CD4-positive, alpha-beta T cell treated with Interleukin-10 for 1 hour (primary cell): ENCODE measurements at places on chromosomes 16 and 17.
A peak's percentile ranks its signal among the peaks of the same experiment; 100 is the strongest.

DNA sequence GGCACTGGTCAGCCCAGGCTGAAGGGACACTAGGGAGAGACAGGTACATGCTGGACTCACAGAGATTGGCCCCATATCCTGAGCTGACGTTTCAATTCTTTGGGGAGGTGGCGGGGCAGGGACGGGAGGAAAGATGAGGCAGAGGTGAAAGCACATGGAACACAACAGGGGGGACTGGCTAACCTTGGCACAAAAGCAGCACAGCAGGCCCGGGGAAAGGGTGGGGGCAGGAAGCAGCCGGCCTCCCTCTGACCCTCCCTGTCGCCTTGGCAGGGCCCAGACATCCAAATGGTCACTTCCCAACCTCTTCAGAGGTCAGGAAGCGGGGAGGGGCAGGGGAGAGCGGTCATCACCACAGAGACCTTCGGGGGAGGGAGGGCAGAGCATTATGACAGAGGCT is 6.6 kb downstream of the VAT1 start:
- DNase-seq = no peak

DNA sequence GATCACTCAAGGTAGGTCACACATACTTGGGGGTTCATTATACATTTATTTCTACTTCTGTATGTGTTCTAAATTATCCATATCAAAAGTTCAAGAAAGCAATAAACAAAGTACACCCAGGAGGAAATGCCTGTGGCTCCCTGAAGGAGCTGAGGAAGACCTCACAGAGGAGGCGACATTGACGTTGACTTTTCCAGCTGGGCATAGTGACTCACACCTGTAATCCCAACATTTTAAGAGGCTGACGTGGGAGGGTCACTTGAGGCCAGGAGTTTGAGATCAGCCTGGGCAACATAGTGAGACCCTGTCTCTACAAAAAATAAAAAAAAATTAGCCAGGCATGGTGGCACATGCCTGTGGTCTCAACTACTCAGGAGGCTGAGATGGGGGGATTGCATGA is 16.3 kb downstream of the ITGAD start:
- no peak for DNase-seq

- DNase-seq = no peak
These were observed 36.0 kb downstream of the ZFHX3 start for GRCh38 chr16:73011926-73012325.

DNA sequence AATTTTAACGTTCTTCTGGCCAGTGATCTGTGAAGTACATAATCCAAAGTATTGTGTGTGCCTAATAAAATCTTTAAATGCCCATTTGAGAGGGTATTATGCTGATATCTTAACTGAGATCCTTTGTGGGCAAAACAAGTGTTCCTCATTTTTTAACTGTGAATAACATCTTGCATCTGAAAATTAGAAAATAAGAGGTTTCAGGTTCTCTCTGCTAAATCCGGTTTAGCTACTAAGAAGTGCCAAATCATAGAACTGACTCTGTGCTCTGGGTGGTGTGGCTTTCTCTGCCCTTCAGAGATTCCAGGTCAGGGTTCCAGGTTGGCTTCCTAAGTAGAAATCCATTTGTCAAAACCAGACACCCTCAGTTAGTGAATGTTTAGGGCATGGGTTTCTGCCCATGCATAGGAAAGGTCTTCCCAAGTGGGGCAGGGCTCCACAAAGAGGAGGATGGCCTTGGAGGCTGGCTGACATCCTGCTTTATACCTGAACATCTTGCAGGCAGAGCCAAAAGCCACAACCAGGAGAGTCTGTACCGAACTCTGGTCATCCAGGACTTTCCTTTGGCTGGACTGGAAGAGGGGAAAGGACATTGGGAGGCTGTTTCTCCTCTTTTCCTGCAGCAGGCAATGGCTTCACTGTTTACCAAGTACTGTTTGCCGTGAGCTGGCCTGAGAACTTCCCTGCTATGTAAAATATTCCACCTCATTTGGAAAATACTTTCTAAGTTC is 8.5 kb downstream of the ALDH3A2 start:
- no peak for DNase-seq

- no peak for DNase-seq
These were observed 184.7 kb downstream of the COPRS start for GRCh38 chr17:31674305-31674704.

- DNase-seq = no peak
These were observed 8.7 kb downstream of the RPS6KB1 start for GRCh38 chr17:59901604-59902003.

DNA sequence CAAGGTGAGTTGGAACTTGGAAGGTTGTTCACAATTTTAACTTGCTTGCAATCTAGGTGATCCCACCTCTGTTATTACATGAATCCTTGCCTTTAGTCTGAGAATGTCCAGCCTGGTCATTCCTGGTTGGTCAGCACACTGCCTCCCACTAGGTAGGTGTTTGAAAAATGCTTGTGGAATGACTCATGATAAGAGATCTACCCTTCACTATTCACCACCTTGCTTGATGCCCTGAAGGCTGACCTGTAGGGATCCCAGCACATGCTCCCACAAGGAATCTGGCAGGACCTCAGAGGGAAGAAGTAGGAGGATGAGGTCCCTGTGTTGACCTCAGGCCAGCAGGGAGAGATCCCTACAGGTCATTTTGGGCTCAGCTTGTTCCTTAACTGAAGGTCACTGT is 30.2 kb upstream of the ABCA3 start:
- no peak for DNase-seq

DNA sequence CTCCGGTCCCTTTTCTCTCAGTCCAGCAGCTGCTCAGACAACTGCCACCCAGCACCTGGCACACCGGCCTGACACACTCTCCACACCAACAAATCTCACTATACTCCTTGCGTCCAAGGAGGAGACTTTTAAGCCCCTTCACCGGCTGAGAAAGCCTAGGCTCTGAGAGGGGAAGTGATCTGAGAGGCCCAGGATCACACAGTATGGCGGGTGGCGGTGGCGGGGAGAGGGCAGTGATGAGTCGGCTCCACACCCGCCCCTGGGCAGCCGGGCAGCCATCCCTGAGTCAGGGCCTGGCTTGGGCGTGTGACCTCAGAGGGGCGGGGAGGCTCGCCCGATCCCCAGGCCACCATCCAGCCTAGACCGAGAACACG is 569 bp downstream of the FLII start:
- peak; percentile 40 for DNase-seq

DNA sequence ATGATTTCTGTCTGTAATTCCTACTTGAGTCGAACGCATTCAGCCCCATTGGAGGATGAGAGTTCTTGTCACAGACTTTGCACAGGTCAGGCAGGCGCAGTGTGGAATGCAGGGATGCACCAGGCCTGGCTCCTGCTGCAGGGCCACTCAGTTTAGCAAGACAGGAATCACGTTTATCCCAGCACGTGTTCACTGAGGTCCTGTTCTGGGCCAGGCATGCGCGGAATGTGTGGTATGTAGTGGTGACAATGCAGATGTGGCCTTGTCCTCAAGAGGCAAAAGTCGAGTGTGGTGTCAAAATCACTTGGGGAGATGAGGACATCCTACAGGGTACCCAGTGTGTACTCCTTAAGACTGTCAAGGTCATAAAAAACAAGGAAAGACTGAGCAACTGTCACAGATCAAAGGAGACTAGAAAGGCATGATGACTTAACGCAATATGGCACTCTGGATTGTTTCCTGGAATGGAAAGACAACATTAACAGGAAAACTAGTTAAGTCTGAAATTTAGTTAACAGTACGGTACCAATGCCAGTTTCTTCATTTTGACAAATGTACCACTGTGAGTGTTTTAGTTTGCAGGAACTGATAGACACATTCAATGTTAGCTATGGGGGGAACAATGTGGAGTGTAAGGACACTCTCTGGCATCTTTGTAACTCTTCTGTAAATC is 121.5 kb upstream of the ADAMTS18 start:
- DNase-seq = no peak

GRCh38 chr17:50252781-50253180 is 21.5 kb upstream of the TMEM92 start:
- no peak for DNase-seq

- DNase-seq = no peak
These were observed 1.2 kb upstream of the UTP6 start for GRCh38 chr17:31902693-31903092.

- no peak for DNase-seq
These were observed 16.5 kb downstream of the TBX2 start for GRCh38 chr17:61416211-61416539.

GRCh38 chr16:23745263-23745662 is 9.6 kb upstream of the CHP2 start:
- DNase-seq = no peak

- no peak for DNase-seq
These were observed 31.4 kb downstream of the B9D1 start for GRCh38 chr17:19331134-19331533.

- DNase-seq = peak; percentile 10
These were observed 58.3 kb downstream of the NTN1 start for GRCh38 chr17:9079461-9080103.

DNA sequence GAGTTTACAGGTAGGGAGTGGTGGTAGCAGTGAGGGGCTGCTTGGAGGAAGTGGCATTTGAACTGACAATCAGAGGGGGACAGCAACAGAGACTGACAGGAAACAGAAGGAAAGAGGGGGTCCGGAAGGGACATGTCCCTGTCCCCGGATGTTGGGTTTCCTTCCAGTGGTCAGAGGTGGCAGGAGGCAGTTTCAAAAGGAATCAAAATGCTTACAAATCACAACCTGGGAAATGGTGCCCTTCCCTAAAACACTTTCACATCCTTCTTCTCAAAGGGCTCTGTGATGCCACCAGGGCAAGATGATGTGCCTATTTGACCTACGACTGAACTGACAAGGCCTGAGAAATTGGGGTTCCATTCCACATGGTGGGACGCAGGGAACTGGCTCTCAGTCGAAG is 19.7 kb downstream of the ADGRG1 start:
- peak; percentile 20 for DNase-seq

- DNase-seq = no peak
These were observed 8.6 kb downstream of the ZNRF1 start for GRCh38 chr16:75007443-75007842.

DNA sequence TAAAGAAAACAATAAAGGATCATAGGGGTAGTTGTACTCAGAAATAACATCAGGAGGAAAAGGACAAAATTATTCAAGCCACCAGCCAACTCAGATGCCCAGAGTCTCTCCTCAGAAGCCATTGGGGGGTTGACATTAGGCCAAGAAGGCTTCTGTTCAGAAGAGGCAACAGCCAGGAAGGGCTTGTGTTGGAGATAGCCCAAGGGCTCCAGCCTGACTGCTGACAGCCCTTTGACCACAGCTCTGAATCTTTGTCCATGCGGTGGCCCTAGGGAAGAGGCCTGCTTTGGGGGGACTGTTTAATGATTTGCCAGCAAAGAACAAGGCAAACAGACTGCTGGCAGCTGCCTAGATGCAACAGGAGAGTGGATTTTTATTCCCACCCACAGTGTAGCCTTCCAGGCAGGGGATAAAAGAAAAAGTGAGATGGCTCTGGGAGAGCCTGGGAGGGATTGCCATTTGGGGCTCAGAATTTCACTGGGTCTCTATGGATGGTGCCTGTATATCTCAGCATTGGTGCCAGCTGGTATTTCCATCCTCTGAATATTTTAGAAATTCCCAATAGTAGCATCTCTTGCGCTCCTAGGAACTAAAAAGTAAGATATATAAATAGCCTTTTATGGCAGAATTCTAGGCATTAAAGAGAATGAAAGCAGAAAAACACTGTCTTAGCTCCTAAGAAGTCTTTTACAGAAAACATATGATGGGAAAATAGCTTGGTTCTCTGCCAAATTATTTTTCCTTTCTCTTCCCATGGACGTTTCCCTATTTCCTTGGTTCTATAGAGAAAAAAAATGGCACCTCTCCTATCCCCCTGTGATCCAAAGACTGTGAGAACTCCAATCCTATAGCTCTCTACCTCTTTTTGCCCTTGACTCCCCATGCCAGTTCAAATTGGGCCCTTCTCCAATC is 29.4 kb upstream of the SUPT4H1 start:
- no peak for DNase-seq

DNA sequence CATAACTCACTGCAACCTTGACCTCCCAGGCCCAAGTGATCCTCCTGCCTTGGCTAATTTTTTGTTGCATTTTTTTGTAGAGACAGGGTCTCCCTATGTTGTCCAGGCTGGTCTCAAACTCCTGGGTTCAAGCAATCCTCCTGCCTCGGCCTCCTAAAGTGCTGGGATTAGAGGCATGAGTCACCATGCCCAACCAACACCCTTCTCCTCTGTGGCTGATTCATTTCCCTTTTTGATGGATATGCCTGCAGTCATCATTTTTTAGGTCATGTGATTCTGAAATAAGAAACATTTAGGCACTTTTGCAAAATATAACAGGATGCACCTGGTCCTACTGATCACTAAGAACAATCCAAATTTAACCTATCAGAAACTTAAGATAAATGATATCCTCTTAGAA is 44.0 kb upstream of the YPEL2 start:
- no peak for DNase-seq

DNA sequence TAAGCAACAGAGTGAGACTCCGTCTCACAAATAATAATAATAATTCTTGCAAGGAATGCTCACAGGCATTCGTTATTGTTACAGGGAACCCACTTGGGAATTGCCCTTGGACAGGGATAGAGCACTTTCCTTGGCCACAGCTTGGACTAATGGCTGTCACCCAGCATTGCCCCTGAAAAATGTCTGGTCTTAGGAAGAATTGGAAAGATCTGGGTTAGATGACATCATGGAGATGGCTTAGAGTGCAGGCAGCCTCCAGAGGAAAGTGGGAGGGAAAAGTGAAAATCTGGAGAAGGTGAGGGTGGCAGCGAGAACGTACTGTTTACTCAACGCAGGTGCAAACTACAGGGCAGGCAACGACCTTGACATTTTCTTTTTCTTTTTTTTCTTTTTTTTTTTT is 59.3 kb upstream of the MRTFB start:
- no peak for DNase-seq

GRCh38 chr16:57270221-57271062 is 14.0 kb downstream of the PLLP start:
- DNase-seq = no peak

GRCh38 chr17:30345527-30346075 is 11.7 kb upstream of the TMIGD1 start:
- no peak for DNase-seq

DNA sequence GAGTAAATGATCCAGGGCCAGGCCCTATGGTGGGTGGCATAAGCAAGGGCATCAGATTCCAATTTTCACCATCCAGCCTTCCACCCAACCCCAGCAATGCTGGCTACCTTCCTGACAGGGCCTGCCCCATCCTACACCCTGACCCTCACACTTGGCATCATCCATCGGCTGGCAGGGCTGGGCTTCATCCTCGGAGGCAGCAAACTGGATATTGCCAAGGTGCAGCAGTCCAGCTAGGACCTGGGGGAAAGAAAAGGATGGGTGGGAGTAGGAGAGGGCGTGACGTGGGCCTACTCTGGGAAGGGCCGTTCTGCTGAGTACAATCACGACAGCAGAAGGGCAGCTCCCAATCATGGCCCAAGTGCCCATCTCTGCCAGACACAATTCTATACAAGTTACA is 23.5 kb downstream of the MYO19 start:
- DNase-seq = no peak

- DNase-seq = no peak
These were observed 116.9 kb upstream of the ZKSCAN2 start for GRCh38 chr16:25374556-25374955.

DNA sequence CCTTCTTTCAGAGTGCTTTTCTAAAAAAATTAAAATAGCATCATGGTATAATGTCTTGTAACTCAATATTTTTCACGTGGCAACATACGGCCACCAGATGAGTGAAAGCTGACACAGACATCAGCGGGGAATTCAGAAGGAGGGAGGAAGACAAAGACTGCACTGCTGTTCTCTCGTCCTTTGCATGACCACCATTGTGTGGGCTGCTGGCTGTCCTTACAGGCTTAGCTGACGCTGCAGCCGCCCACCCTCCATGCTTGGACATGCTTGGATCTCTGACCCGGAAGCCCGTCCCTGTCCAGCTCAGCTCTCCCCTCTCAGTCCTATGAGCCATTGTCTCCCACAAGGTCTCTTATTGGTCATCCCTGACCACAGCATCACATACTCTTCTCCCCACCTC is 11.4 kb upstream of the MLYCD start:
- DNase-seq = no peak
